ENCODE measurements at places on chromosomes 2 and 18.

DNA sequence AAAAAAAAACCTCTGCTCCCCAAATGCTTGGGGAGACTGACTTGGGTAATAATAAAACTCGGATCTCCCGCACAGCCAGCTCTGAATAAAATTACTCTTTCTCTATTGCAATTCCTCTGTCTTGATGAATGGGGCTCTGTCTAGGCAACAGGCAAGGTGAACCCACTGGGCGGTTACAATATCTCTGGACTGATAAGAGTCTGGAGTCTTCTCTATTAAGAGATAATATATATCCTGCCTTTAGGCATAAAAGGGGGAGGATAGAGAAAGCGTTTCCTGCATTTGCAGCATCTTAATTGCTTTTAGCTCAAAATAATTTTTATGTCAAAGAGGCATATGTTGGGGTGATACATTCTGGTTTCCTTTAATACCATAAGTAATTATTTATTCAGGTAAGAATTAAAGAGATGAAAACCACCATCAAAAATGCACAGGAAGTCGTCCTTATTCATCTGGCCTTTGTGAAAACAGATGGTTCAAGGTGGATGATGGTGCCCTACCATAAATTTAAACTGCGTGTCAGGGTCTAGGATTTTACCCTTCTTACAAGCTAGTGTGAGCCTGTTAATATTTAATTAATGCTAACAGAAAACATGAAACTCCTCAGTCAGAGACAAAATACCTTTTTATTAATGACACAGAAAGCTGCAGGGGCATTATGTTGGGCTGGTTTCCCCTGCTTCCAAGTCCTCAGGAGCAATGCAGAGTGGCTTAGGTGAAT is 736.8 kb downstream of the SOCS6 start:
- DNase-seq, result no peak

DNA sequence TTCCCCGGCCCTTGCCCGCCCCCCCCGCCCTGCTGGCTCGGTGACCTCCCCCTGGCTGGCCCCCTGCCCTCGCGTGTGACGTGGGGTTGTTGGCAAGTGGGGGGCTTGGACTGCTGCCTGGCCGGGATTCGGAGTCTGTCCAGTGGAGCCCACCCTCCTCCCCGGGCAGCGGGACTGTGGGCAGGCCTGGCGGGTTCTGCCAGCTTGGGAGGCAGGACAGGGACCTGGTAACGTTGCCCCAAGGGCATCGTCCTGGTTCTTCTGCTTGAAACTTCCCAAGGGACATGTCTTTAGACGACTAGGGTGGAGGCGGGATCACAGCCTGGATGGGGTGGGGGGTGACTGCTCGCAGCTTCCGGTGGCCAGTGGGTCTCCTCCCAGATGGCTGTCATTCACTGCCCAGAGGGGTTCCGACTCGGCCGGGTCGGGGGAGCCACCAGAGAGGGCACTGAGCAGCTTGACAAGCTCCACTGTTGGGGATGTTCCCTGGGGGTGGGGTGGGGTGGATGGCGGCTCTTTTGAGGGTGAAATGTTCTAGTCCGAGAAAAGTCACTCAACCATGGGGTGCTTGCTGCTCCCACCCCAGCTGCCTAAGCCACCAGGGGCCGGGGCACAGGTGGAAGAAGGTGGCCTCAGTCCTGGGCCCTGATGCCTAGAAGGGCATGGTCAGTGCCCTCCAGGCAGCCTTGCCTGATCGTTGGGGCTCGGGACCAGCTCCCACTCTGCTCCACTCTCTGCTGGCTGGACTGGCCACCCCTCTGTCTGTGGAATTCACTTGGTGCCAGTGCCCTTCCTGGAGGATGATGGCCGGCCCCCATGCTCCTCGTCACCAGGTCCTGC is 4.3 kb upstream of the HS6ST1 start:
- no peak for DNase-seq

DNA sequence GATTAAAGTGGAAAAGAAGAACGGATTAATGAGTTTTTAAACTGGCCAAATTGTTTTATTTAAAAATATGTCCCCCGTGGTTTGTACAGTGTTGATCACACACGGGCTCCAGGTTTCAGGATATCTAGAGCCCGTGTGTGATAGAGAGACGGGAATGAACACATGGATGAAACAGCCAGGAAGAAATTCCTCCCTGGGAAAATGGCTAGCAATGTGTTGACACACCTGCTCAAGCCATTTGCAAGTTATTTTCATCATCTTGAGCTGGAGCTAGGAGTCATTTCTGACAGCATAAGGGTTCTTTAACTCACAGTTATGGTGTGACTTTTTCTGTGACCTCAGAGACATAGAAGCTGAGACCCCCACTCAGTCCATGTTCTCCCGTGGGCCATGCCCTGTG is 81.6 kb downstream of the LRRFIP1 start:
- DNase-seq, result no peak

DNA sequence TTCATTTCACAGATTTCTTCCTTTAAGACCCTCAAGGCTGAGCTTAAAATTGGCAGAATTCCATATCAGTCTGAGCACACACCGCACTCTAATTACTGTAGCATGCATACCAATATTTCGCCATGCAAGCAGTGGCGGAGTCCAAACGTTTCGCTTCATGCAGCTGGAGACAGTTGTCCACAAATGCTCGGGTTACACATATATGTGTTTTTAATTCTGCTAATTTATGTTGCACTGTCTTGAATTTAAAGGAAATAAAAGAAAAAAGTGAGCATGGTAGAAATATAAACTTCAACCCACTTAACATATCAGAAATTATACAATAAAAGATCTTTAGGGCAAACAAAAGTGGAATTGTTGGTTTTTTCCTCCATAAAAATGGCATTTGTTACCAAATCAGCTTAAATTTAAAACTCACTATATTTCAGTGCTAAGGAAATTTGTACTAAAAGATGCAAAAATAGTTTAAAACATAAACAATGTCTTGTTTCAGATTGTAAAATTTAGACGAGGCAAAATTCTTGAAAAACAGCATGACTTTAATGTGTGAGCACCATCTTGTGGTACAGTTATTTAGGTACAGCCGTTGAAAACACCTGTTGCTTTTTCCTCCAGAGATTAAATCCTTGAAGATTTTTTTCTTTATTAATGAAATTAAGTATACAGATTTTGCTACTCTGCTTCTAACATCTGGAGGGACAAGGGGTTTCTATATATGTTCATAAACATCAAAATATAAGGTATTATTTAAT is 24.1 kb upstream of the KANSL1L start:
- peak; percentile 50 for DNase-seq

GRCh38 chr2:146853741-146854444 is 990.9 kb upstream of the ACVR2A start:
- no peak for DNase-seq

DNA sequence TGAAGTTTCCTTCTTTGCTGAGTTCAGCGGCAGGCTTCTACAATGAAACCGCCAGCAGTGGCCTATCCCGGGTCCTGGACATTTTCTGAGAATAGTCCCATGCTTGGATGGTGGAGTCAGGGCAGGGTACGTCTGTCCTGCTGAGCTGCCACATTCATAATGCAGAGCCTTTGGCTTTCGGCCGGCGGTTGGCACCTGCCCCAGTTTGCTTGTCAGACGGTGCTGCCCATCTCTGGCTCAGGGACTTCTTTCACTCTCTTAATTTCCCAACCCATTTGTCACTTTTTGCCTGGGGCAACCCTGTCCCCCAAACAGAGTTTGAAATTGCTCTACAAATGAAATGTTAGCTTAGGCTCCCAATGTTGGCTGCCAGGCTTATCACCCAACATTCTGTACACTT is 57.2 kb downstream of the SOX11 start:
- no peak for DNase-seq

DNA sequence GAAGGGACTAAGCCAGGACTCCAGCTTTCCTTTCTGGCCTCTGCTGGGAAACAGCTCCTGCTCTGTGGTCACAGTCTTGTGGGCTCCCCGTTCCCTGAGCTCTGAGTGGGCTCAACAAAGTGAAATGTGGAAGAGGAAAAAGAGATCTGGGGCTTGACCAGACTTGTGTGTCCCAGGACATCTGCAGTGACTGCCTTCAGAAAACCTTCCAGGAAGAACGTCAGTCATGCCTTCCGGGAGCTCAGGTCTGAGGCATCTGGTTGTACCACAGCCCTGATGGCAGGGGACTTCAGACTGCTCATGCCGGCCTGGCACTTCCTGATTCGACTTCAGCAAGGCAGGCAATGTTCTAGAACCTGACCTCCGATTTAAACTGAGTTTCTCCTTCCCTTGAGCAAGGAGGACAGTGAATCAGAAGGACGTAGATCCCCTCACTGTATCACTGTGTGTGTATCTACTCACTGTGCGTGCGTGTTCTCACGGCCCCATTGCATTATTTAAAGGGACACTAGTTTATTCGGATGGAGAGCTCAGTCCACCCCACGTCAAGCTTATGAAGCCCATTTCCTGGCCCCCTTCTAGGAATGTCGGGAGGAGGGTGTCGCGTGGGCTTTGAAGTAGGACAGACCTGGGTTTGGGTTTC is 548 bp upstream of the FBLN7 start:
- peak; percentile 25 for DNase-seq

DNA sequence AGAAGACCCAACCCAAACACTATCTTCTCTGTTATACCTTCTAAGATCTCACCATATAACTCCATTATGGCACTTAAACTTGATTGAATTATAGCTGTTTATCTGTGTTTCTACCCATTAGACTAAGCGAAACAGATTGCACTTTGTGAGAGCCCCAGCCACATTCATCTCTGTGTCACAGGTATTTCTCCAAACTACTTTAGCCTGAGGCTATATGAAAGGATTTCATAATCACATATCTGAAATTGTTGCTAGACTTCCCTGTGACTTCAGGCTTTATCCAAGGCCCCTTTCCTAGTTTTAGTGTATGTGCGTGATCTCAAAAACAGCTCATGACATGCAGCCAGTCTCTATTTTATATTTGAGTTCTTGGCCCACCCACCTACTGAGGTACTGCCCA is 745.0 kb upstream of the ACVR2A start:
- no peak for DNase-seq

GRCh38 chr2:85834466-85834865 is 54.3 kb downstream of the ST3GAL5 start:
- DNase-seq, result no peak

GRCh38 chr2:109703077-109703476 is 88.9 kb downstream of the SOWAHC start:
- DNase-seq, result no peak

GRCh38 chr2:232340171-232340935 is 38.2 kb upstream of the ALPP start:
- DNase-seq, result no peak

DNA sequence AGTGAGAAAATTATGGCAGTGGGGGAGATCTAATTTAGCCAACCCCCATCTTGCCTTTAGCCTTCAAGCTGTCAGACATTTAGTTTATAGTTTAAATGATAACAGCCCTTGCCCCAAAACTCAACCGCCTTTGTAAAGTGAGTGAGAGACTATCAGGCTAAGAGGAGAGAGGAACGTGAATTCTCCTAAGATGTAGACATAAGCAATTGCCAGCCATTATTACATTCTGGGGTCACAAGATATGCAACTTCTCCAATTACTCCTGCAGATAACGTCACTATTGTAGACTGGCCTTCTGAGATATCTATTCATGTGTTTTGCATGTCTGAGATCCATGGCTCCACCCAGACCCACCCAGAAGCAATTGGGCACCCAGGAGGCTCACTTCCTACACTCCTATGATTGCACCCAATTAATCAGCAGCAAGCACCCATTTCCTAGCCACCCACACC is 307.3 kb downstream of the NBAS start:
- no peak for DNase-seq

GRCh38 chr2:189514104-189514503 is 66.5 kb downstream of the SLC40A1 start:
- DNase-seq, result no peak

- no peak for DNase-seq
These were observed 241.9 kb upstream of the CDH20 start for GRCh38 chr18:61091379-61091778.

- DNase-seq, result no peak
These were observed 4.4 kb upstream of the ANKRD23 start for GRCh38 chr2:96848264-96848663.

DNA sequence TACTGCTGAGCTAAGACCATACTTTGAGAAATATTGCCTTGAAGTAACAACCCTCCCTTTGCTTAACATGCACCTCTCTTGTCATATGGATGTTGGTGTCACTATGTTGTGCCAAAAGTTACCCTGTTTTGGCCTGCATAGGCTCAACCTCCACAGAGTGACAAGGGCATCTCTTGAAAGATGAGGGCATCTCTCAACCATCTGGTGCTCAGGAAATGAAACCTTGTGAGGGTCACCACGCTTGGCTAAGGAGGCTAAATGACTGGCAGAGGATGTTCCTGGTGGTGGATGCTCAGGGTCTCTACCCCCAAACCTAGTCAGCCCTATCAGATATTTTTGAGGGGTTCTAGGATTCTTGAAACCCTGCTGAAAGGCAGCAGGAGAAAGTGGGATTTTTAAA is 2.3 kb downstream of the LHCGR start:
- DNase-seq, result no peak

DNA sequence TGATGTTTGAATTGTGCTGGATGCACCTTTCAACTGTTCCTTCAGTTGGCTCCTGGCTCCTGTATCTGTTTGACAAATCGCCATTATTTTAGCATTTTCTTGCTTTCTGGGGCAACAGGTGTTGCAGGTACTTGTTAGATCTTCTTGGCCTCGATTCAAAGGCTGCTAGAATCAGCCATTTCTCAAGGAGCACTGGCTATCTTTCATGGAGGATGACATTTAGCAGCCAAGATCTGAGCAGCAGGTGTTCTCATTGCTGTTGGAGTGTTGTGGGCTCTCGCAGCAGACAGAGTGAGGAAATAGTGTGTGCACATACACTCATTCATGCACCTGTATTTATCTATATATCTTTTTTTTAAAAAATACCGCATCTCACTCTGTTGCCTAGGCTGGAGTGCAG is 52.2 kb downstream of the INPP5D start:
- no peak for DNase-seq
